CD4-positive, alpha-beta T cell treated with Interleukin-15 for 4 hours (primary cell): ENCODE measurements at places on chromosomes 6 and 20.

DNA sequence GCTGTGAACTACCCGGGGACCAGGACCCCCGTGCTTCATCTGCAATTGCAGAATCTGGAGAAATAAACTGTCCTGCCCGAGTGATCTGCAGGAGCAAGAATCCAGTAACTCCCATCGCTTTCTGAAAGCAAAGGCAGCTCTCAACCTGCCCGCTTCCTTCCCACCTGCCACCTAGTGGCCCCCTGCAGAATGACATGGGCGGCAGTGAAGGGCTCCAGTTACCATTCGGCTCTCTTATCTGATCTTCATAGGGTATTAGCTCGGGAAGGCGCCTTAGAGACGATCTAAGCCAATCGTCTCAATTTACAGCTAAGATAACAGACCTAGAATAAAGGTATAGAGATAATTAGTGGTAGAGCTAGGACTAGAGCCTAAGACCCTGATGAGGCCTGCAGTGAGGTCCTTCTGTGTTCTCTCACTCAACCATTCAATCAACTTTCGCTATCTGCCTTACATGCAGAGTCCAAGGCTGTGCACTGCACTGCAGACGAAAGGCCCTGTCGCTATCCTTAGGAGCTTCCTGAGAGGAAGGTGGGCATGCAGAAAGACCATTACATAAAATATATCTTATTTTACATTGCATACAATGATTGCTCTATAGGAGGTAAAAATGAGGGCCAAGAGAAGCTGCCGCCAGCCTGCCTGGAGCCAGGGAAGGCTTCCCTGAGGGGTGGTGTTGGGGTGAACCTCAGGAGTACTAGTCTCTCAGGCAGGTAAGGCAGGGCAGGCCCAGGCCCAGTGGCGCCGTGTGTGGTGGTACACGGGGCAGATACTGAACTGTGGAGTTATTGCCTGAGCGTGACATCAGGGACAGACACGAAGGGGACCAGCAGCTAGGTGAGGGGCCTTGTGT is 7.1 kb upstream of the PSMG4 start:
- DNase-seq: peak; percentile 89

- no peak for DNase-seq
Measured at GRCh38 chr20:45254383-45255262, at the start of gene SLPI. Gene SLPI, minus strand, starts transcription at chr20:45254564. Its CDS starts 21 bp downstream, at chr20:45254543.

- no peak for DNase-seq
Measured at GRCh38 chr20:1283522-1284510, 17.7 kb downstream of the SNPH start.

DNA sequence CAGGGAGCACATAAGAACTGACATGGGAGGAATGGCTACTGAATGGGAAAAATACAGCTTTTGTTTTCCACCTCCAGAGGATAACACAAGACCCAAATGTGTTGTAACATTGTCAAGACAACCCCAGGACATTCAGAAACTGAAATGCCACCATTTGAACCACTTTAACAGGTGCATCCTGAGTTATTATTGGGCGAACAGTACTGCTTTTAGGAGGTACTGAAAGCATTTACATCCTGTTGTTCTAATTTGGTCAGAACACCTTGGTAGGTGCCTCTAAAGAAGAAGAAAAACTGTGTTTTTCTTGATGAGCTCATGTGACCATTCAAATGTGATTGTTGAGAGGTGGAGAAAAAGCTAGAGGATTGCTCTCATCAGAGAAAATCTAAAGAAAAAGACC is 6.4 kb upstream of the TXNDC5 start:
- no peak for DNase-seq

- no peak for DNase-seq
Measured at GRCh38 chr6:148790404-148790803, 43.6 kb downstream of the UST start.

GRCh38 chr6:79208816-79209215 is 25.7 kb downstream of the HMGN3 start:
- no peak for DNase-seq

GRCh38 chr20:38245753-38246152 is 14.8 kb downstream of the KIAA1755 start:
- no peak for DNase-seq

GRCh38 chr6:151284012-151284411 is 44.2 kb downstream of the AKAP12 start:
- no peak for DNase-seq

GRCh38 chr20:62740286-62741141 is 31.9 kb downstream of the NTSR1 start:
- DNase-seq: peak; percentile 94

- no peak for DNase-seq
Measured at GRCh38 chr6:105401247-105402089, 1.4 kb downstream of the PREP start.

DNA sequence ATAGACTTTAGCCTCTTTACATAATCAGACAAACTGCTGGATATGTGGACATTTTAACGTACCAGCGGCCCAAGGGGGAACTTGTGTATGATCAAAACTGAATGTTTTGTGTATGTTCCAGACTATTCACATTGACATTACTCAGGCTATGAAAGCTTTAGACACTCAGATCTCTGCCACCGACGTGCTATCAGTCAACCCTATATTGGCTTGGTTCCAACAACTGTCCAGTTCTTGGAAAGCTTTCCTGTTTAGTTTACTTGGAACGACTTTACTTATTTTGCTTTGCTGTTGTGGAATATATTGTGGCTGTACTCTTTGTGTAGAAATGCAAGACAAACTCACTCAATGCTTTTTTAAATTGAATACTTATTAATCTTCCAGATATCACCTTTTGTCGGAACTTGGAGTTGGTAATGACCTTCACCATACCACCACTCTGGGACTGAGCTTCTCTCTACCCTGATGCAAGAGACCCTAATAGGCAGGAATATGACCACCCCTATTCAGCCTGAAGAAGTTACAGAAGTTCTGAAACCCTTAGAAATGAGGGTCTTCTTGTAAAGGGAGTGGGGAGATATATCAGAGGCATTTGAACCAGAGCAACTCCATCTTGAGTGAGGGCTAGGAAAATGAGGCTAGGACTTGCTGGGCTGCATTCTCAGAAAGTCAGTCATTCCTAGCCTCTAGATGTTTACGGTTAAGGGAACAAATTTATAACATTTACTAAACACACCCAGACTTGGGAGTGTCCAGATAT is 49.0 kb upstream of the PAX1 start:
- DNase-seq: no peak

DNA sequence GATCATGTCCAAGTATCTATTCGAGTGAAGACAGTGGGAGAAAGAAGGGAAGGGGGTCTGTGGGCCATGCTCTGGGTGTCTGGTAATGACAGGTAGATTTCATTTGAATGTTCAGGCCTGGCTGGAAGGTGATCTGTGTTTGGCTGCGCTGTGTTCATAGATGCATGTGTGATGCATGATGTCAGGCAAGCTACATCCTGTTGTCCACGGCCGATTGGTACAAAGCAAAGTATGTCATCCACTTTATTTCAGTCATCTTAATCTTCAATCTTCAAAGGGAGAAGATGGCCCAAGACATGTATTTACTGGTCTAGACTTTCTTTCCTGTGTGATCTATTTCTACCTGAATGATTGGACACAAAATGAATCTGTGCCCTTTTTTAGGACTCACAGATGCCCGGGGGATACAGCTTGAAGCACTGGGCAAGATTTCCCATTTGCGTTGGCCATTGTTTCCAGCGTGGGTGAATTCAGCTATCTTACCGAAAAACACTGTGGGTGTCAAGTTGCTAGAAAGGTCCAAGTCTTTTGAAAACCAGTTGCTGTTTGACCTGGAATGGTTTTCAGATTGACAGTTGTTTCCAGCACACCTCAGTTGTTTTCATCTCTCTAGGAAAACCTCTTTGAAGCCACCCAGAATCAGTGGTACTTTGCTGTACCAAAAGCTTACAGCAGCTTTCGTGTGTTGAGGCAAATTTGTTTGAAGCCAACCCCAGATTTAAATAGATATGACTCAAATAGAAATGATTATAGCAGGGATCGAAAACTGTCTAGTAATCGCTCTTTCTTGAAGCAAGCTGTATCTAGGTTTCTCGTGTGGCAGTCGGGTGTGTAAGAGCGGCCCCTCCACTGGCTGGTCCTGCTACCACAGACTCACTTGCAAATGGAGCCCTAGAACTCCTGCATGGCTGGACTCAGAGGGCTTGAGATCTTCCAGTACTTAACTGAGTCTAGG is 27.2 kb downstream of the DUSP22 start:
- no peak for DNase-seq

DNA sequence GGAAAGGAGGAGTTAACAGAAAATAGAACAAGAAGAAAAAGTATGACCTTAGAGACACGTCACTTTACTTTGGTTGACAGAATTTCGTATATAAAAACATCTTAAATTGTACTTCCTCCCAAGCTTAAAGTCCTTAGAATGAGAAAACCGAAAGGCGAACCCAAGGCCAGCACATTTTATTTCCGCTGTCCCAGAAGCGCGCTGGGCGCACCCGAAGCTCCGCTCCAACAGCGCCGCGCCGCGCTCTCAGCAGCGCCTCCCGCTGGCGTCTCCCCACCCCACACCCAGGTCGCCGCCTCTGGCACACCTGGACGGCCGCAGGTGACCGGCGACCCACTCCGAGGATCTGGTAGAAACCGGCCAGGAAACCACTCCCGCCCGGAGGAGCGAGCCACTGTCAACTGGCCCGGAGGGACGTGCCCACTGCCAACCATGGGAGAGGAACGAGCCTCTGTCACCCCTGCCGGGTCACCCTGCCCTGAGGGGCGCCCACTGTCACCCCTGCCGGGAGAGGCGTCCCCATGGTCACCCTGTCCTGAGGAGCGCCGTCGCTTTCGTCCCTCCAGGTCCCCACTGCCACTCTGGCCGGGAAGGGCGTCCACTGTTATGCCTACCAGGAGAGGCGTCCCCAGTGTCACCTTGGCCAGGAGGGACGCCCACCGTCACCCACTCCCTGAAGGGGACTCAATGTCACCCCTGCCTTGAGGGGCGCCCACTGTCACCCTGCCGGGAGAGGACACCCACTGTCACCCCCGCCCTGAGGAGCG is 824 bp downstream of the MPC1 start:
- peak; percentile 60 for DNase-seq

DNA sequence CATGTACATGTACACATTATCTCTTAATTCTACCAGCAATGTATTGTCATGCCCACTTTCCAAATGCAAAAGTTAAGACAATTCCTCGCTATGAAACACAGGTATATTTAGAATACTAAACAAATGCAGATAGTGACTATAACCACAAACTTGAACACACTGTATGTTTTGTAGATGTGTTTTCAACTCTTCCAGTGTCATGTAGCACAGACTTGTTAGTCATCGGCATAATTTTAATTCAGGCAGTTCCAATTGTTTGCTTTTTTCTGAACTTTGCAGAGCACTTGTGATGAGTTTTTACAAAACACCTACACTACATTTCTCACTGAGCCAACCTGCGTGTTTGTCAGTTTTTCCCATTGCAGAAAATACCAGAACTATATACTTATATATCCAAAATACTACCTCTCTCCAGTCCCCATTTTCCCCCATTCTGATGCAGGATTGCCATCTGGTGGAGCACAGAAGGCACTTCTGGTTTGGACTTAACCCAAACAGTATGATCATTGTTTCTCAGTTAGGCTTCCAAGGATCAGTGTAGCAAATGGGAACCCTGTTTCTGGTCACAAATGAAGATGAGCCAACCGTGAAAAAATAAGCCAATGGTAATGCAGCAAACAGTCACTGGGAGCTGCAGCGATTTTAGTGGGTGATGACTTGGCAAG is 143.4 kb downstream of the ADGRB3 start:
- no peak for DNase-seq

GRCh38 chr20:12453711-12454110 is 536.0 kb downstream of the BTBD3 start:
- no peak for DNase-seq

- no peak for DNase-seq
Measured at GRCh38 chr6:34773916-34774315, 16.6 kb downstream of the SNRPC start.

DNA sequence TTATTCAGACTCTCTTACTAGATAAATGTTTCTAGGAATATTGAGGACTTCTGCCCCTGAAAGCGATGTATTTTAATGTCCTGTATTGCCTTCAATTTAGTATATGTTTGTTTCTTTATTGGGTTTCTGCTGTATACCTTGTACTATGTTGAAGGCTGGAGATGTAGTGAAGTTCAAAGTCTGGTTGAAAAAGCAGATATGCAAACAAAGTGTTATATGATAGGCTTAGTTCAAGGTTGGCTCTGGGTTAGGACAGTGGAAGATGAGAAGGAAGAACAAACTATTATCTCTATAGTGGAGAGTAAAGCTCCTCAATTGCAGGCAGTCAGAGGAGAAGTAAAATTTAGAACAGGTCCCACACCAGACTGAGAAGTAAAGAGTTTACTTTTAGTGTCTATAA is 36.3 kb upstream of the ADGRG6 start:
- DNase-seq: no peak

DNA sequence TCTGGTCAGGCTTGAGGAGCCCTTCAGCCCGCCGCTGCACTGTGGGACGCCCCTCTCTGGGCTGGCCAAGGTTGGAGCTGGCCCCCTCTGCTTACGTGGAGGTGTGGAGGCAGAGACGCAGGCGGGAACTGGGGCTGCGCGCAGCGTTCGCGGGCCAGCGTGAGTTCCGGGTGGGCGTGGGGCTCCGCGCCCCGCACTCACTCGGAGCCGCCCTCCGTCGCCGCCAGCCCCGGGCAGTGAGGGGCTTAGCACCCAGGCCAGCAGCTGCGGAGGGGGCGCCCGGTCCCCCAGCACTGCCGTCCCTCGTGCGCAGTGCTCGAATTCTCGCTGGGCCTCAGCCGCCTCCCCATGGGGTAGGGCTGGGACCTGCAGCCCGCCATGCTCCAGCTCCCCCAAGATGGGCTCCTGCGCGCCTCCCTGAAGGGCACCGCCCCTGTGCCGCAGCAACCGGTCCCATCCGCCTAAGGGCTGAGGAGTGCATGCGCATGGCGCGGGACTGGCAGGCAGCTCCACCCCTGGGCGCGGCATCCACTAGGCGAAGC is 695.9 kb downstream of the EPHA7 start:
- no peak for DNase-seq

GRCh38 chr6:5462856-5463255 is 201.5 kb downstream of the FARS2 start:
- DNase-seq: no peak

DNA sequence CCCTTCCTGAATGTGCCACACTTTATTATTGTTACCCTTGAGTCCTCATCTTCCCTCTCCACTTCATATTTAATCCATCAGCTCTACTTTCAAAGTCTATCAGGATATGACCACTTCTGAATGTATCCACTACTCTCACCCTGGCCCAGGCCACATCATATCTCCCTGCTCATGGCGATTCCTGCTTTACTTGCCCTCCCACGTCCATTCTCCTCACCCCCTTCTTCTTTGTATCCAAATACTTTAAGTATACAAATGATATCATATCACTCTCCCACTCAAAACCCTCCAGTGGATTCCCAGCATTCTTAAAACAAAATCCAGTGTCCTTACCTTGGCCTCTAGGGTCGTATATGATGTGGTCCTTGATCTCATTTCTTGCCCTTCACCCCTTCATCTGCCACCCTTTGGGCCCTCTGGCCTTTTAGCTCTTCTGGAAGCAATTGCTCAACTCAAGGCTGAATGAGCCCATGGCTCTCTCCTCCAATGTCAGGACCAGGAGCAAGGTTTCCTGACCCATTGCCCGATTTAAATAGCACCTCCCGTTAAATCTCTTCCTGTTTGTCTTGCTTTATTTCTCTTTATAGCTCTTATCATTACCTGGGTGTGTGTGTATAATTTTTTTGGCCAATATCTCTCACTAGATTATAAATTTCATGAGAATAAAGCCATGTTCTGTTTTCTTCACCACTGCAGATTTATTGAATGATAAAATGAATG is 205.9 kb upstream of the ECI2 start:
- DNase-seq: no peak
